ENCODE measurements at places on chromosomes 3 and 15.

DNA sequence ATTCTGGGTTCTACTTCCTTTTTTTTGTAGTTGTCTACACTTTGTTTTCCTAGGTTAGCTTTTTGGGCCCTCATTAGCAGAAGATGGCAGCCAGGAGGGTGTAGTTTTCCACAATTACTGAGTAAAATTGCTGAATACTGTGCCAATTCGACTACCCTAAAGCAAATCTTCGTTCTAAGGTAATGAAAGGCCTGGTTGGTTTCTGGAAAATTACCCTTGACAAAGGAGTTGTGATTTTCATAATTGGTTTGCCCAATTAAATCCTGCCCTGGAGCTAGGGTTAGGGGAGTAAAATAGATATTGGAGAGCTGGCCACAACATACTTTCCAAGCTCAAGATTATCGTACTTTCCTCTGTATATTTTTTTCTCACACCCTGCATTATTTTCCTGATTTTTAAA lies 293.0 kb downstream of the OXSM start:
- no peak for DNase-seq

- no peak for DNase-seq
These were observed 300.2 kb upstream of the CNTN6 start for GRCh38 chr3:792630-793029.

DNA sequence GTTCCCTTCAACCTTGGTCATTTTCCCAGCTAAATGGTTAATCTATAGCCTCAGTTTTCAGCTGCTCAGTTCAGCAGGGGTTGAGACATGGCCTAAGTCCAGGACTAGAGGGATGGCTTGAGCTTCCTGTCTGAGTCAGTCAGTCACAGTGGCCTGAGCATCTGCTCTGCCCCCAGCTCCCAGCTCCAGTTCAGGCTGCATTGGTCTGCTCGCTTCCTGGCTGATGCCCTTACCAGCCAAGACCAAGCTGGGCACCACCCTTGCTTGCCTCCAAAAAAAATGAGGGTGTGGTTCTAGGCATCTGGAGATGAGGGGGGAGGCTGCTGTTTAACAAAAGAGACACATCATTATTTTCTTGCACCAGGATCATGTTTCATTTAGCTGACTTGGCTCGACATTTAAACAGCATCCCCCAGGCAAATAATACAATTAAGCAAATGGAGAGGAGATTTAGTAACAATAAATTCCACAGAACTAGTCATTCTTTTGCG lies 70.7 kb downstream of the WNT5A start:
- DNase-seq = no peak

GRCh38 chr15:101329309-101329863 lies 34.3 kb upstream of the SNRPA1 start:
- no peak for DNase-seq

DNA sequence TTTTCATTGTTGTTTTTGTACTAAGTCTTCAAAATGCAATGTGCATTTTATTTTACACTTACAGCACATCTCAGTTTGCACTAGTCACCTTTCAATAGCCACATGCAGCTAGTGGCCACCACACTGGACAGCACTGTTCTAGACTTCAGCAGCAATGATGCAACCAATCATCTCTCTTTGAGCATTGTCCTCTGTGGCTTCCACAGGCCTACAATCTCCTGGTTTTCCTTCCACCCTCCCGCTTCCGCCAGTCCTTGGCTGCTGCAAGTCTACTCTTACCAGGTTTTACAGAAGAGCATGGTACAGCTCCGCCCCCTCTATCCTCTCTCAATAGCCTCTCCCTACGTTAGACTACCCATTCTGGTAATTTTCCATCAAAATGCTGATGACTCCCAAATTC lies 25.1 kb upstream of the FSIP1 start:
- DNase-seq = no peak

GRCh38 chr15:98561169-98561941 lies 87.0 kb upstream of the IGF1R start:
- DNase-seq = no peak

DNA sequence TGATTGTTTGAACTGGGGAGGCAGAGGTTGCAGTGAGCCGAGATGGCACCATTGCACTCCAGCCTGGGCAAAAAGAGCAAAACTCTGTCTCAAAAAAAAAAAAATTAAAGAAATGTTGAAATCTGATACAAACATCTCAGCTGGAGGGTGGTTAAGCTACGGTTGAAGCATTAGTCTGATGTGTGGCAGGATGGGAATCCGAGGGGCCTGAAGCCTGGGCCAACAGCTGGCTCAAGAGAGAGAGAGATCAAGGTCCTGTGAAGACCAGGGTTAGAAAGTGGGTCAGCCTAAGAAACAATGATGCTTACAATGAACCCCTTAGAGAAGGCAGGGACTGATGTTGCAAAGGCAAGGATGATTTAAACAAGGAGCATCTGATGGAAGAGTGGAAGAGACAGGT lies 69.8 kb downstream of the CD200R1L start:
- no peak for DNase-seq

DNA sequence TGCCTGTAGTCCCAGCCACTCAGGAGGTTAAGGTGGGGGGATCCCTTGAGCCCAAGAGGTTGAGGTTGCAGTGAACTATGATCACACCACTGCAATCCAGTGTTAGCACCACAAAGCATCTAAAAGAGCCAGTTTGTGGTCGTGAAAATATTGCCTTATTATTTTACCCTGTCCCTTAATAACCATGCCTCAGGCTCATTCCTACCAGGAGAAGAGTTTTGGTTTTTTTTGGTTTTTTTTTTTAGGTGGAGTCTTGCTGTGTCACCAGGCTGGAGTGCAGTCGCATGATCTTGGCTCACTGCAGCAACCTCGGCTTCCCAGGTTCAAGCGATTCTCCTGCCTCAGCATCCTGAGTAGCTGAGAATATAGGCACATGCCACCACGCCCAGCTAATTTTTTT lies 17.9 kb upstream of the AVEN start:
- DNase-seq = no peak

- DNase-seq = no peak
These were observed 153.2 kb downstream of the MYRIP start for GRCh38 chr3:39962581-39962980.

GRCh38 chr3:83706669-83707068 lies 1252.1 kb upstream of the CADM2 start:
- no peak for DNase-seq

DNA sequence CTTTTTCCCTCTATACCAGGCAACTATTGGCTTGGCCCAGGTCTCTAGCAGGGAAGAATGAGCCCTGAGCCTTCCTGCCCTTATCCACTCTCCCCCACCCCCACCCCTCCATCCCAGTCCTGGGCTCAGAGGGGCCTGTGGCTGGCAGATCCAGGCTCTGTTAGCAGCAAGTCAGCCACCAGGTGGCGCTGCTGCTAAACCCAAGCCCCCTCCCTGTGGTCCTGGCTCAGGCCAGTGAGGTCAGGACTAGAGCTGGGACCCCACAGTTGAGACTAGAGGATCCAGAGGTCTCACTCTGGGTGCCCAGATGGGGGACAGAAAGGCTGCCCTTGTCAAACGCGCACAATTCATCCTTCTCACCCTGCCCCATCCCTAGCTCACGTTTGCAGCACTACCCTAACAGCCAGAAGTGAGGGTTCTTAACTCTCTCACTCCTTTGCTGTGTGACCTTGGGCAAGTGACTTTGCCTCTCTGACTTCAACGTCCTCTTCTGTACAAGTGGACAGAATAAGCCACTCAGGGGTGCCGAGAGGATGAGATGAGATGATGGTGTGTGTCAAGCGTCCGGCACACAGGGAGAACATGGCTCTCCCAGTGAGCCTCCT lies 46.8 kb upstream of the SLC6A1 start:
- DNase-seq = peak; percentile 14

GRCh38 chr15:63109920-63110319 lies 11.7 kb upstream of the LACTB start:
- no peak for DNase-seq

DNA sequence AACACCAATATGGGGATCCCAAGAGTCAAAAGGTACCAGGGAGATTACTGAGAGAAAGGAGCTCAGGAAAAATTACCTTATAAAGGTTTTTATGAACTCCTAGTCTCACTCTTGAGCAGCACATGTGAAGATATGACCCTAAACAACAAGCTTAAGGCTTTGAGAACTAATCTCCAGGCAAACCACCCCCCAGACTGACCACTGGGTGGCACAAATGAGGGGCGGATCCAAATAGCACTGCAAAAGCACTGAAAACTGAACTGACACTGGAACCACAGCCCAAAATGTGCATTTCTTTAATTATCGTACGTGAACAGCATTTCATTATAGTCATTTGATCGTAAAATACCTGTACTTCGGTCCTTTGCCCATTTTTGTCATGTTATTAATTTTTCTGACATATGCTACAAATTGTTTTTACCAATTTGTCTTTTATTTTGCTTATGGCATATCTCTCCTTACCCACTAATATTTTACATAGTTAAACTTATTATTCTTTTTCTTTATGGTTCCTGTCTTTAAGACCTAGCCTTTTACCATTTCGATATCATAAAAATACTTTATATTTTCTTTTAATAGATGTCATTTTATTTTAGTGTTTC lies 31.5 kb upstream of the TFDP2 start:
- no peak for DNase-seq

DNA sequence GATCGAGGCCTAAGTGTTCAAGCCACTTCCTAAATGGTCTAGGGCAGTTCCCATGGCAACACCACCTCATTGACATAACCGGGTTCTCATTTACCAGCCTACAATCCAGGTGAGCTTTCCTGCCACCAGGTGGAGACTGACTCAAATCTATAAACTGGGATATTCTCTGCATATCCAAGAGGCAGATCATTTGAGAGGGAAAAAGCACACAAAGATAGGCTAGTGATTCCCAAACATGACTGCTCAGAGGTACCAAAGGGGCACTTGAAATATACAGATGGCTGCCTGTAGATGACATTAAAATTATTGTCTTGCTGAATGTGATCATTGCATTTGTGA lies 141.3 kb upstream of the PROK2 start:
- DNase-seq = no peak

- DNase-seq = no peak
These were observed 181.0 kb upstream of the RASGRP1 start for GRCh38 chr15:38745626-38746025.

- DNase-seq = no peak
These were observed 39.3 kb downstream of the FBLN2 start for GRCh38 chr3:13588221-13588701.

- DNase-seq = no peak
These were observed 268.7 kb downstream of the BBX start for GRCh38 chr3:107791450-107791849.

DNA sequence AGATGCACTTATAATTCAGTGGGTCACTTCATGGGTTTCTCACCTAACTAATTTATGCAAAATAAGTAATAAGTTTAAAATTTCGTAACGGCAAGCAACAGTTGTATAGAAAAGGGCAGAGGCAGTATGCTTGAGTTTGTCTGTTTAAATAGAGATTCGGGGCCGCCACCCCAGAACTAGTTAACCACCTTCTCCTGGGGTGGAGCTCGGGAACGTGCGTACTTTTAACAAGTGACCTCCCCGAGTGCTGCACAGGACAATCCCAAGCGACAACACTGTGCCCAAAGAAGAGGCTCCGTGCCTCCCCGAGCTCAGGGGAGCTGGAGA lies 439 bp downstream of the SSR3 start:
- no peak for DNase-seq

- no peak for DNase-seq
These were observed 236.9 kb downstream of the THSD4 start for GRCh38 chr15:71352125-71352524.

GRCh38 chr3:13582366-13583250 lies 33.7 kb downstream of the FBLN2 start:
- DNase-seq = no peak

- no peak for DNase-seq
These were observed 40.2 kb upstream of the ZFAND6 start for GRCh38 chr15:80019168-80019745.

GRCh38 chr3:73552700-73553099 lies 72.0 kb downstream of the PDZRN3 start:
- no peak for DNase-seq

- DNase-seq = no peak
These were observed 197.7 kb downstream of the LSAMP start for GRCh38 chr3:116247605-116248004.

GRCh38 chr3:194730365-194730764 lies 44.7 kb downstream of the FAM43A start:
- no peak for DNase-seq

DNA sequence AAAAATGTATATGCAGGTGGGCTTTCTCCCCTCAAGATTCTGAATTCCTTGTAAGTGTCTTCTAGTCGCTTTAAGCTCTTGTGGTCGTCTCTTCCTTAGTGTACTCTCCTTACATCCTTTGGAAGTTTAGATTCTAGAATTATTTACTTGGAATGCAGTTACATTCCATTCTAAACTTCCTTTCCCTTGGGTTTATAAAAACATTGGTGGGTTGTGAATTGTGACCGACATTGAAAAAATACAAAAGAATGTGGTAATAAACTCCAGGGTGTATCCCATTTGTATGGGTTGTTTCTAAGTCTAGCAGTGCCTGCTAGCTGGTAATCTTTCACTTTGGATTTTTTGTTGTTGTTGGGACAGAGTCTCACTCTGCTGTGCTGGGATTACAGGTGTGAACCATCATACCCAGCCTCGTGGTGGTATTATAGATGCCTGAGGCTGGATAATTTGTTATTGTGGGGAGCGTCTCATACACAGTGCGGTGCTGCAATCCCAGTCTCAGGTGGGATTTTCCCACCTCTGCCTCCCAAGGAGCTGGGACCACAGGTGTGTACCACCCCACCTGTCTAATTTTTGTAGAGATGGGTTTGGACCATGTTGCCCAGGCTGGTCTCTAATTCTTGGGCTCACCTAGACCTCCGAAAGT lies 9.1 kb downstream of the CHD2 start:
- DNase-seq = no peak

DNA sequence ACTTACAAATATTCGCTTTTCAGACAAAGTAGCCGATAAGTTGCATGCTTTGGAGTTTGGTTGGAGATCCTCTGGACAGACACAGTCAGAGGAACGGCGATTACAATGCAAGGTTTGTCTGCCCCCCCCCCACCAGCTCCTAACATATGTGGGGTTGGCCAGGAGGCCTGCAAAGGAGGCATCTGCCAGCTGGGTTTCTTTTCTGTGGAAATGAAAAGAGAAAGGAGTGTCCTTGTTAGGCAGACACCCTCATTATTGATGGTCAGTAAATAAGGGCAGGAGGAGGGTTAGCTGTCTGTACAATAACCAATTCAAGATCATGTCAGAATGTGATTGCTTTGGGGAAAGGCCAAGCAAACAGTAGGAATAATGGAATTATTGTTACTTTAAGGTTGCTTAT lies 49.1 kb downstream of the TLNRD1 start:
- no peak for DNase-seq

DNA sequence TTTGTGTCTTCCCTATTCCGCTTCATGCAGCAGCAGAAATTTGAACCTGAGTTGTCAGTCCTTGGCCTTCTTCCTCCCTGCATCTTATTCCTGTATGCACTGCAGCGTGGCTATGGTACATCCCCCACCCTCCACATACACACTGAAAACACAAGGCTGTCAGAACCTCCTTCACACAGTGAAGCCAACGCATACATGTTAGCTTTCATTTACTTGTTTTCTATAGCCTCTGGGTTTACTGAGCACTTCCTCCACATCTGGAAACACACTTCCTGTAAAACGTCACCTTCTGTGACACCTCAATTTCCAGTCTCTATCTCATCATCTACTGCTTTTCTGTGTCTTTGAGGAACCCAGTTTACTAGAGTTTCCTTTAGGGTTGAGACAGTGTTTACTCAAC lies 47.0 kb downstream of the SUSD5 start:
- DNase-seq = no peak

- DNase-seq = no peak
These were observed 8.5 kb upstream of the SLC24A5 start for GRCh38 chr15:48112242-48112641.

Measured in activated CD4-positive, CD25-positive, alpha-beta regulatory T cell (primary cell).